ENCODE measurements at places on chromosomes 2 and 18.

- no peak for DNase-seq
Measured at GRCh38 chr2:83528767-83529166, 930.3 kb downstream of the SUCLG1 start.

- DNase-seq: no peak
Measured at GRCh38 chr2:20224164-20224715, 690 bp downstream of the SDC1 start.

- no peak for DNase-seq
Measured at GRCh38 chr2:133421516-133422324, 146.5 kb downstream of the NCKAP5 start.

GRCh38 chr2:197460649-197461048, 7.3 kb downstream of the COQ10B start:
- no peak for DNase-seq

GRCh38 chr2:185127412-185127811, 529.1 kb downstream of the ZNF804A start:
- DNase-seq: no peak

DNA sequence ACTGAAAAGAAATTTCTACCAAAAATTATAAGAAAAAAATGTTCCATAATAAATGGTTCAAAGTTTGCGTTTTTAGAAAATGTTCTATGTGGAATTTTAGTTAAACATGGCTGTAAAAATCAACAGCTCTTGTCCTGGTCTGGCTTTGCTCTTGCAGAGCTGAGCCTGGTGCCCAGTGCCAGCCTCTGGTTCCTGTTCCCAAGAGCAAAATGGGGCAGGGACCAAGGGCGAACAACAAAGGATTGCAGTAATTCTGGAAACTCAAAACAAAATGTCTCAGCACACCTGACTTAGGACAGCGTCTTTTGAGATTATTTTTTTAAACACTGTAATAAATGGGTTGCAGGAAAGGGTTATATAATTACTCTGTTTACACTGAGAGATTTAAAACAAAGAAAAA, 174.7 kb downstream of the ANAPC1 start:
- no peak for DNase-seq

DNA sequence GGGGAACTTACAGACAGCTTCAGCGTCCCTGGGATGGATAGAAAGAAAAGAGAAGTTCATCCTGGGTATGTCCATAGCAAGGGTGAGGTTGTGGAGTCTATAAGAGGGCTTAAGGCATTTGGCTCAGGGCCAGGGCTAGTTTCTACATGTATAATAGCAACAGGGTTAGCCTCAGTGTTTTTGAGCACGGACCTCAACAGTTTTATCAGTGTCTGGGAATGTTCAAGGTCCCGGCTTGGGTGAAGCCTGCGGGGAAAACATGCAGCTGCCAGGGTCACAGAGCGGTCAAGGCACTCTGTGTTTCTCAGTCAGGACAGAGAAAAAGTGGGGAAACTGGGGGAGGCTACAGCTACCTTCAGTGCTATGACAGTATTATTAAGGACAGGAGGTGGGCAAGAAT, 427.7 kb upstream of the HS6ST1 start:
- no peak for DNase-seq

DNA sequence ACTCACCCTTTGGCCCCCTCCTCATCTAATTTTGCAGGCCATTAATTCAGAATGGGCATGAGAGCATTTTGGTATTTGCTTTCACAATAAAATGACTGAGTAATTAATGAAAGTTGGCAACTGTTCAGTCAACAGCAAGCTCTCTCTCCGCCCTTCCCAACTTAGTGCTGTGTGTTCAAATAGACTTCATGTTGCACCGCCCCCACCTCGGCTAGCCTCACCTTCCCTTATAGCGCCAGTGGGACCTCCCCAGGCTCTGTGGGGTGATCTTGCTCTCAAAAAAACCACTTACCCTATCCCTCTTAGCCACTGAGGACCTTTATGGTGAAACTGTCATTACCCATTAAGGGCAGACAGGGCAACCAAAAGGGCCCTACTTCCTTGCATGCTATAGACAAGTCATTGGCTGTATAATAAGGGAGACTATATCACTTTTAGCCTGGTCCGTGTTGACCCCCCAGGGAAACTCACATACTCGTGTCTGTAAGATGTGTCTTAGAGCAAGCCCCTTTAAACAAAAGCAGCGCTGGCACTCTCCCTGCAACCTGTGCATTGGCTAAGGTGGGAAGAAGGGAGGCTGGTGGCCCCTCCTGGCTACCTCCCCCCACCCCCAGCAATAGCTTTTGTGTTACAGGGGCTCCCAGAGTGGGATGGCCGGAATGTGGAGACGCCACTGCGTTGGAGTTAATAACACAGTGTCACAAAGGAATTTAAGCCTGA, 15.2 kb downstream of the EN1 start:
- no peak for DNase-seq

DNA sequence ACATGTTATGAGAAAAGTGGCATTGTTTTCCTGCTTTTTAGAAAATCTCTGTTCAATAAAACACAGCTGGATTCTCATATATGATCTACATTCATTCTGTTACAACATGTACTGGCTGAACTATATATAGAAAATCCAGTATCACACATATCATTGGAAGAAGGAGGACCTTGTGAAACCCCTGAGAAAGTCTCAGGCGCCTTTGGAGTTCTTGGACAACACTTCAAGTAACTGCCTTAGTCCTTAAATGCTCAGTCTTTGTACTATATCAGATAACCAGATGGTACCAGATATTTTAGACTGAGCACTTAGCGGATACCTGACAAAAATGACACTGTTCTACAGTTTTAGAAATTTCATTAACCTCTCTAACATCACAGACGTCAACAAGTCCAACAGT, 72.2 kb downstream of the ACVR1 start:
- DNase-seq: no peak

DNA sequence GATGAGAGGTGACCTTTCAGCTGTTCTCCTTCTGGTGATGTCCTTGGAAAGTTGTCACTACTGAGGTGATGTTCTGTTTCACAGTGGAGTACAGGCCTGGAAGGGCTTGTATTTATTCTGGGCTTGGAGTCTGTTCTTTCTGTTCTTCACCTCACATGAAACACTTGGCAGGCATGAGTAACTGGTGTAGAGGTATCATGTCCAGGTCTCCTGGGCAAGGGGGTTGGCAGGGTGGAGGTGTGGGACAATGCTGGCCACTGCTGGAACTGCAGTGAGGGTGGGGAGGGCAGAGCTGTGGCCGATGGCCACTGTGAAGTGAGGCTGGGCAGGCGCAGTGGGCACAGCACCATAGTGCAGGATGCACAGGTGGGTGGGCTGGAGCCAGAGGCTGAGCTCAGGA, 35.4 kb downstream of the PLEKHB2 start:
- no peak for DNase-seq

- no peak for DNase-seq
Measured at GRCh38 chr2:105248316-105249070, 7.0 kb downstream of the GPR45 start.

GRCh38 chr2:228516019-228516418, 334.5 kb upstream of the SPHKAP start:
- DNase-seq: no peak

GRCh38 chr2:225318440-225318839, 81.1 kb upstream of the NYAP2 start:
- DNase-seq: no peak

- no peak for DNase-seq
Measured at GRCh38 chr2:190722835-190723234, 74.0 kb downstream of the NAB1 start.

DNA sequence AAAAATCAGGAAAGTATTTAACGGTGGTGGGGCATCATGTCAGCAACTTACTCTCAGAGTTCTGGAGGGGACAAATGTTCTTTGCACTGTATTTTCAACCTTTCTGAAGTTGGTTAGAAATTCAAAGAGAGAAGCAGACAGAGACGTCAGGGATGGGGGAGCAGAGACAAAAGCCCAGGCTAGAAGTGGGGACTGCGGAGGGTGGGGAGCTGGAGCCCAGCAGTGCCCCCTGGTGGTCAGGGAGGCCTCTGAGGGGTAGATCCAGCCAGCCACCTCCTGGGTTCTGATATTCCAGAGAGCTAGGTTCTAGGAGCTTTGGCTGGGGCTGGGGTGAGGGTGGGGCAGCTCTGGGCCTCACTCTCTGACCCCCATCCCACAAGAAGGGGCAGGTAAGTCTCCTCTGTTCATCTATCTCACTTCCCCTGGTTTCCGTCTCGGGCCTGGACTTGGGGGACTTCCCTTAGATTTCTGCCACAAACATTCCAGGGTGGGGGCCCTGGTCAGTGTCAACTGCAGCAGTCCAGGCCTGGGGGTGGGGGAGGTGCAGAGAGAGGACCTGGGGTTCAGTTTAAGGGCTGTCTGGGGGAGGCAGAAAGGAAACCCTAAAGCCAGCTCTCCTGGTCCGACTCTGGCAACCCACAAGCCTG, 8.9 kb downstream of the TNS1 start:
- no peak for DNase-seq

DNA sequence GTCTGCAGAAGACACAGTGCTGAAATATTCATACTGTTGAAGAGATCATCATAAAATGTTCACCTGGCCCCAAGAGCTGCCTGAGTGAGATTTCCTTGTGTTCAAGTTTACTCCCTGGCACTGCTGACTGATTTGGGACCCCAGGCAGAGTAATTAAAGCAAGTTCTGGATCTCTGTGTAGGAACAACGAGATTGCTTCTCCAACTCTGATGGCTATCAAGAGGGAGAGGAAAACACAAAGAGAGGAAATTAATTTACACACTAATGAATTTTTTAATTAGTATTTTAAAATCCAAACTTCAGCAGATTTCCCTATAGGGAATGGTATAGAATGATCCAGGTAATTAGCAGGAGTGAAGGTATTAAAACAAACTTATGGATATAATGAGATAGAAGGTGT, 711.8 kb downstream of the DCDC2C start:
- DNase-seq: no peak

DNA sequence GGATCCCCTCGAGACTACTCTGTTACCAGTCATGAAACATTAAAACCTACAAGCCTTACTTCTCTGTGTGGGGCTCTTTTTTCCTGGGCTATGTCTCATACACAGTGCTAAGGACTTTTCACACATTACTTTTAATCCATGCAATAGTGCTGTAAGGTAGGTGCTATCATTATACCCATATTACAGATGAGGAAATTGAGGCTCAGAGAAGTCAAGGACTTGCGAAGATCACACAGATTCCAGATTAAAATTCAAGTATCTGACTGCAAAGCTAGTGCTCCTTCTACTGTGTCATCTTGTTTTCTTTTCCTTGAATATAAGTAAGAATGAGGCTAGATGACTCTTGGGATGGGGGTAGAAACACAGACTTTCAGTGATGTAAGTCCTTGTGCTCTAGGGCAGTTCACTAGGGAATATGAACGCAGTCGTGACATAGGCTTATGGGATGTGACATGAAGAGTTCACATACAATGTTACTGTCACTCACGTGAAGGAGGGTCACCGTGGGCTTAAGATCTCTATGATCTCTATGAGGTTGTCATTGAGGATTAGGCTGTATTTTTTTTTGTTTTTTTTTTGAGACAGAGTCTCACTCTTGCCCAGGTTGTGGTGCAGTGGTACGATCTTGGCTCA, 7.0 kb upstream of the DGUOK start:
- no peak for DNase-seq

GRCh38 chr2:24353973-24354372, 6.4 kb downstream of the ITSN2 start:
- DNase-seq: no peak

DNA sequence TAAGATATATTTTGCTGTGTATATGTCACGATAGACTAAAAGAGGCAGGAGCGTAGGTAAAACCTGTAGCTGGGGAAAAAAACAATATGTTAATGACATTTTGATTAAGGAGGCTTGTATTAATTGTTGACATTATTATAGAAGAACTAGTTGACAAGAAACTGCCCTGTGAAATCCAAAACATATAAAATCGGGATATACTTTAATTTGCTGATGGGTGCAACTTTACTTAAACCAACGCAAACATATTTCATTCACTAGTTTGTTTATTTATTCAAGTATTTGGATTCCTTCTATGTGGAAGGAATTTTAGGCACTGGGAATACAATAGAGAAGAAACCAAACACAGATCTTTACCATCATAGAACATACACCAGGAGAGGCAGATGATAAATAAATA, 8.0 kb downstream of the WDR7 start:
- DNase-seq: no peak

GRCh38 chr2:156464106-156464505, 27.9 kb downstream of the GPD2 start:
- no peak for DNase-seq

GRCh38 chr2:2926858-2927175, 450.8 kb downstream of the EIPR1 start:
- no peak for DNase-seq

GRCh38 chr18:47184419-47185050, 8.4 kb upstream of the IER3IP1 start:
- no peak for DNase-seq

- DNase-seq: no peak
Measured at GRCh38 chr2:121501031-121501430, 29.6 kb upstream of the RNU4ATAC start.

GRCh38 chr18:52963481-52963880, 623.5 kb downstream of the DCC start:
- DNase-seq: no peak

DNA sequence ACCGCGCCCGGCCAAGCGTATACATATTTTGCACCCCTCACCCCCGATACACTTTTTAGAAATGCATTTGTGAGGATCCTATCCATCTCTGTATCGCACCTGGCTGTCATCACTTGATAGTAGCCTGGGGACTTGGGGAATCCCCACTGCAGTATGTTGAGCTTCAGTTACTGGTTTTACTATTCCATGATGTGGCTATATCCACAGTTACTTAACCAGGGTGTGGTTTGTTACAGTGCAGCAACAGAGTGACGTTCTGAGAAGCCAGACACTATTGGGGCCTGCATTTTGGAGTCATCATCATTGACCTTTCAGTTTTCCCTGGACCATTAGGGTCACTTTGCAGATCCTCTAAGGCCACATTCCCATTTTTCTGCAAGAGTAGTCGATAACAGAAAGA, 212.7 kb downstream of the AGAP1 start:
- no peak for DNase-seq

- peak; percentile 86 for DNase-seq
Measured at GRCh38 chr2:237434866-237435311, 20.9 kb upstream of the COL6A3 start.

- DNase-seq: no peak
Measured at GRCh38 chr18:7488571-7488970, 78.5 kb upstream of the PTPRM start.

GRCh38 chr18:22539051-22539765, 121.5 kb upstream of the CTAGE1 start:
- no peak for DNase-seq

GRCh38 chr2:180653481-180653880, 326.9 kb upstream of the UBE2E3 start:
- no peak for DNase-seq

DNA sequence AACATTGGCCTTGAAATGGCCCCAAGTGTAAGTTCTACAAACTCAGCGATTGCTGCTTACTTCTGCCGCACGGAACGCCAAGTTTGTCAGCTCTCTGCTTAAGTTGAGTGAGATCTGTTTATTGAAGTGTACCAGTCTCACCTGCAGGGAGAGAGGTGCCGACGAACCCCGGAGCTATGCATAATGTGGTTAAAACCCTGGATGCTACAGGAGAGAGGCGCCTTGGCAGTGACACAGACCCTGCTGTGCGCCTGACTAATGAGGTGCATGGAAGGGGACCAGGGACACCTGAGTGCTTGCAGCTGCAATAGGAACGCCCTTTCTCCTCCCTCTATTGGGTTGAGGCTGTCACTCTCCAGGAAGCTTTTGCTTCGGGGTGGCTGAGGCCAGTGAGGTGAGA, 979 bp downstream of the SLC9A2 start:
- no peak for DNase-seq

Data from stimulated activated CD8-positive, alpha-beta memory T cell treated with anti-CD3 and anti-CD28 coated beads, Interleukin-15, amount 100 ng/mL, for 4 hours (primary cell).